NCI-H748 treated with DMSO at 0.1 percent for 48 hours (cell line): ENCODE measurements at places on chromosomes 1 and 21.
A peak's percentile ranks its signal among the peaks of the same experiment; 100 is the strongest.

DNA sequence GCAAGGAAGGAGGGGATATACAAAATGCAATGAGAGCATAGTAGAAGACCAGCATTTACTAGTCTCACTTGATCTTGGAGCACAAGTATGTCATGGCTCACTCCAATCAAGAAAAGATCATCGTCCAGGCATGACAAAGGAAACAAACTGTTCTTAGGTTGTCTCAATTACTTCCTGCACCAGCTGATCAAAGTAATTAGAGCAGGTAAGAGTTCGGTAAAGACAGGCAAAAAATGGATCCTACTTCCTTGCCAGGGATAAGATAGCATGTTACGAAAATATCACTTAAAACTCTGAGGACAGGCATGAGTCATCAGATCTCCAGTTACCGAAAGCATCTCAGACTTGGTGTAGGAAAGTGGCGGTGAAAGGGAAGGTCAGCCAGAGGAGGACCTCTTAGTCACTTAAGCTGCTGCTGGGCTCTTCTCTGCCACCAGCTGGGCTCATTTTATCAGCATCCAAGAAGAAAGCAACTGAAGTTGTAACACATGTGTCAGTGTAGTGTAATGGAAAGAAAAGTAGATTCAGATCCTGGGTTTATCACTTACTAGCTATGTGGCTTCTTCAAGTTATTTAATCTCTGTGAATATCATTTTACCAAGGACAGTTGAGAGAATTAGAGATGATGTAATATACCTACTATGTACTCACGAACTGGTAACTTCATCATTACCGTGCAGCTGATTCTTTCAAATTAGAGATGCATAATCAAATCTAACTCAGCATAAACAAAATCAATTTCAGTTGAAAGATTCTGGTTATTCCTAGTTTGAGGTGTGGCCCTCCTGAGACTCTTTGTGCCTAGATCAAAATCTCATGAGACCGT lies 46.8 kb downstream of the XCL1 start:
- DNase-seq, result no peak

- DNase-seq, result no peak
Measured at GRCh38 chr1:113109908-113110554, 37.0 kb downstream of the LRIG2 start.

DNA sequence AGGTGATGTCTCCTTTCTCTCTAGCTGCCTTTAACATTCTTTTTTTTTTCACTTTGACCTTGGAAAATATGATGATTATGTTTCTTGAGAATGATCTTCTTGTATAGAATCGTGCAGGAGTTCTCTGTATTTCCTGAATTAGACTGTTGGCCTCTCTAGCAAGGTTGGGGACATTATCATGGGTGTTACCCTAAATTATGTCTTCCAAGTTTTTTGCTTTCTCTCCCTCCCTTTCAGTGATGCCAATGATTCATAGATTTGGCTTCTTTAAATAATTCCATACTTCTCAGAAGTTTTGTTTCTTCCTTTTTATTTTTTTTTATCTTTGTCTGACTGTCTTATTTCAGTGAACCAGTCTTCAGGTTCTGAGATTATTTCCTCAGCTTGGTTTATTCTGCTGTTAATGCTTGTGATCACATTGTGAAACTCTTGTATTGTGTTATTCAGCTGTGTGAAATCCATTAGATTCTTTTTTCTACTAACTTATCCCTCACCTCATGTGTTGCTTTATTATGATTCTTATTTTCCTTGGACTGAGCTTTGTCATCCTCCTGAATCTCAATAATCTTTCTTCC lies 268.4 kb upstream of the NRIP1 start:
- DNase-seq, result no peak

DNA sequence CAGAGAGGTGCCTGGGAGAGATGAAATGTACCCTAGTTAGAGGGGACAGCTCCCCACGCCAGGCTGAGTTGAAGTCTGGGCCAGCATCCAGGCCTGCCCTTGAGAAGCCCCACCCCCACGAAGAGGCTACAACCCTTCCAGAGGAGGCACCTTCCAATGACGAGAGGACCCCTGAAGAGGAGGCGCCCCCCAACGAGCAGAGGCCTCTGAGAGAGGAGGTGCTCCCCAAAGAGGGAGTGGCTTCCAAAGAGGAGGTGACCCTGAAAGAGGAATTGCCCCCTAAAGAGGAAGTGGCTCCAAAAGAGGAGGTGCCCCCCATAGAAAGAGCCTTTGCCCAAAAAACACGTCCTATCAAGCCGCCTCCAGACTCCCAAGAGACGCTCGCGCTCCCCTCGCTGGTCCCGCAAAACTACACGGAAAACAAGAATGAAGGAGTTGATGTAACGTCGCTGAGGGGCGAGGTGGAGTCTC lies 3.1 kb downstream of the EVA1B start:
- DNase-seq, result no peak

DNA sequence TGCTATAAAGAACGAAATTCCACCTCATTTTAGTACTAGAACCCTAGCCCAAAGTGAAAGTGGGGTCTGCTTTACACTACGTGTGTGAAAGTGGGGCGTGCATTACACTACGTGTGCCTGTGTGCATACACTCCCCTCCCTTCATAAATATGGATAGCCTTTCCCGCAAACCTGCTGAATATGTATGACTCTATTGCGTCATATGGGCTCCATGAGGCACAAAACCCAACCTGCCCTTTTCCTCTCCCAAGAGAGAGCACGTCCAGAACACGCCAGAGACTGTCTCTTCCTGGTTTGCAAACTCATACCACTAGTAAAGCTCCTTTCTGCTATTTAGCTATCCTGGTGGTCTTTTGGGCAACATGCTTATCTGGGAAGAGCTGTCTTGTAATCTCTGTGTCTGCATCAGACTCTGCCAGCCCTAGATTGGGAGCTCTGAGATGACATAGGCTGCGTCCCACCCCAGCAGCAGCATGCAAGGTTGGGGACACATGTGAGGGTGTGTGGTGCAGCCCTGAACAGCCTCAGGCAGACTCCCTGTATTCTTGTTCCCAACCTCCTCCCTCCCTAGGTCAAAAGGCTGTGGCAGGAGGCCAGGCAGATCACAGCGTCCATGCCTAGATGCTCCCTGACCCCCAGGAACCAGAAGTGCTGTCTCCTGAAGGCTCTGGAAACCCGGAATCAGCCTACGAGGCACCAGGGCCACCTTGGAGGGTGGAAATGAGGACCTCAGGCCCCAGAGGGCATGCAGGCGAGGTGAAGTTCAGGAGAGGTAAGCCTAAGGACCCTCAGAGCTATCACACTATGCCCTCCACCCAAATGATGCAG lies 12.3 kb upstream of the PADI1 start:
- no peak for DNase-seq

DNA sequence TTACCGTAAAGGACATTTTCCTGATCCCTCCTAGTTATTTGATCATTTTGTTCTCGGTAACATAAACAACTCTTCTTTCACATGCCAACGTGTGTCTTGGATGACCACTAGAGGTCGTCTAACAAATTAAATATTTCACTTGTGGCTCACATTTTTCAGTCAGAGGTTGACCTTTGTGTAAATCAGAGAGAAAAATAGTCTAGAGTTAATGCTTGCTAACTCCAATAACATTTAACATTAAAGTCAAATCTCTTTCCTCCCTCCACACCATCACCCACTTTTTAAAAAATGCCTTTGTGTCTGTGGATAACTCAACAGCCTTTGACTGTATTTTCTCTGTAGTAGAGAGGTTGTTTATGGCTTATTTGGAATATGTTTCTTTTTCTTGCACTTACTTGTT lies 220.5 kb upstream of the B3GALT2 start:
- DNase-seq, result peak; percentile 9

- DNase-seq, result no peak
Measured at GRCh38 chr1:82819234-82819633, 1018.5 kb downstream of the ADGRL2 start.

DNA sequence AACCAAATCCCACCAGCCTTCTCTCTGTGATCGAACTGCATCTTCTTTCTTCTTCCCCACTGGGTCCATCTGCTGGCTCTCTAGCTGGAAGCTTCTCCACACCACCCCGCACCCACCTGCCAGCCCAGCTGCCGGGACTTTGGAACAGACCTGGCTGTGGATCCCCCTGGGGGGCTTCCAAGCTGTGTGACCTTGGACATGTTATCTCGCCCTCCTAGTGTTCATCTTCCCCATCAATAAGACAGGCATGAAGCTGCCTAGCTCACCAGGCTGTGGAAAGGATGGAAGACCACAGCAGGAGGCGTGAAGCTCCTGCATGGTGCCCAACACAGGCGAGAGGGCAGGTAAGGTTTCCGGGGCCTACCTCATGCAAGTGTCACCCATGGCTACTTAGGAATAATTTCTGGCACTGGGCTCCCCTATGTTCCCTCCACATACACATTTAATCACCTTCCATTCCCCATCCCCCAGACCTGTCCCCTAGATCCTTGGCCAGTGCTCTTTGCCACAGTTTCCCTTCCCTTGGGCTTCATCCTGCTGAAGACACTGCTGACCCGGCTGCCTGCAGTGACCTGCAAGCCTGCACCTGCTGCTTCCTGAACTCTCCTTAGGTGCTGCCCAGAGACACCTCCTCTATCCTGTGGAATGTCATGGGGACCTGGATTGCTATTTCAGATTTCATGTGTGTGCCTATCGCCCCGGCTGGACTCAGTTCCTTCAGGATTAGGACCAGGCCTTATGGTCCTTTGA lies 13.2 kb upstream of the C2CD2 start:
- no peak for DNase-seq

DNA sequence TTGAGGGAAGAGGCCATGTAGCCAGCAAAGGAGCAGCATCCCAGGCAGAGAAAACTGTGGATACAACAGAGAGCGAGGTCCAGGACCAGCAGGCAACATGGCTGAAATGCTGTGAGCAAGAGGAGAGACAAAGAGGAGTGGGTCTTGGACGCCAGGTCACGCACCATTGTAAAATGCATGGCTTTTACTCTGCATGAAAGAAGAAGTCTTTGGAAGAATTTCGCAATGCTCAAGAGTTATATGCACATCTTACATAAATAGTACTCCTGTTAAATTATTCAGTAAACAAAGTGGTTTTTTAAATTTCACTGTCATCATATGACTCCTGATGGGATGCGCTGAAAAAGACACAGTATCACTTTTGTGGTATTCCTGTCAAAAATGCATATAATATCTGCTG lies 3.5 kb downstream of the CD244 start:
- no peak for DNase-seq

DNA sequence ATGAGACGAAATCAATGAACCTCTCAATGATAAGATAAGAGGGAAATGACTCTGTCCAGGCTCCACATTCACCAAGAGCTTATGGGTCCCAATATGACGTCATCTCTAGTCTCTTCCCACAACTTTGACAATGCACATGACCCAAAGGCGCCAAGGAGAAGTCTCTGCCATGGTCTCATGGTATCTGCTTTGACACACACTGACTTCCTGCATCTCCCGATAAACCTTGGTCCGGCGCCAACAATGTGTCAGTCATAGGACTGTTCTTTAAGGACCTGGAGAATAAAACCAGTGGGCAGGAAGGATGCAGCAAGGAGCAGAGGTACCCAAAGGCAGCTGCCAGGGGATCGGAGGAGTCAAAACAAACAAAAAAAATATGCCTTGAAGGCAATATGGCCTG lies 46.9 kb upstream of the TMEM51 start:
- DNase-seq, result no peak

DNA sequence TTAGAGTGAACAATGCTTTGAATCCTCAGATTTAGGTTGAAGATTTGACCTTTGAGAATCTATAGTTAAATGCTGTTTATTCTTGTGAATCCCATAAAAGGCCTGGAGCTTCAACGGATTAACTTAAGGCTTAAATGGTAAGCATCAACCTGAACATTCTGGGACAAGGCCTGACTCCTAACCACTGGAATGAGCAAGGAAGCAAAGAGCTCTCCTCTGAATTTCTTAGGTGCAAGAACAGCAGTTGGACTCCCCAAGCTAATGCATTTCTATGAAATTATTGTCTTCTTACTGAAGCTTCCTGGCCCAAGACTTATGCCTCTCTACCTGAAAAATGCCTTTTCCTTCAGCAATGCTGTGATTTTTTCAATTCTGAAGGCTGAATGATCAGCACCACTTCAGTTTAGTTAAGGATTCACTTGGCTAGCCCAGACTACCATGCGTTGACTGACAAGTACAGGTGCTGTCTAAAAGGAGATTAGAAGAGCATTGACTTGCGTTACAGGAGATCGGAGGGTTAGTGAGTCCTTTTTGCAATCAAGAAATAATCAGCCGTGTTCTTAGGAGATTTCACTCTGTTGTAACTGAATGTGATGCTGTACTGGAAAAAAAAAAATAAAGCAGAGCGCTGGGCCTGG lies 178.5 kb downstream of the ZC3H11B start:
- no peak for DNase-seq

- no peak for DNase-seq
Measured at GRCh38 chr1:156401041-156401574, 32.1 kb downstream of the RHBG start.
